ENCODE measurements at places on chromosomes 12 and 14.

DNA sequence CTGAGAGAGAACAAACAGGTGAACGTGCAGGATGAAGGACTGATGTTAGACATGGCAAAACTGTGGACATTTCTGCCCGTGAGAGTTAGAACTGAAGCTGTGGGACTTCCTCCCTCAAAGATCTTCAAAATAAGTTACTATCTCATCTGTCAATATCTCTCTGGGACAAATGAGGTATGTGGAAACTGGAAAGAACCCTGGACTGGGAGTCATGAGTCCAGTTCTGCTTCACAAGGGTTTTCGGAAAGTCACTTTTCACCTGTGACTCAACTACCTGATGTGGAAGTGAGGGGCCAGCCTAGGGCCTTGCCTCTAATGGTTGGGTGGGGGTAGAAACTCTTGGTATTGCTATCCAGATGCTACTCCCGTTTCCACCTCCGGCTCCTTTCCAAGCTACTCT, 47.3 kb downstream of the RAB35 start:
- no peak for DNase-seq

DNA sequence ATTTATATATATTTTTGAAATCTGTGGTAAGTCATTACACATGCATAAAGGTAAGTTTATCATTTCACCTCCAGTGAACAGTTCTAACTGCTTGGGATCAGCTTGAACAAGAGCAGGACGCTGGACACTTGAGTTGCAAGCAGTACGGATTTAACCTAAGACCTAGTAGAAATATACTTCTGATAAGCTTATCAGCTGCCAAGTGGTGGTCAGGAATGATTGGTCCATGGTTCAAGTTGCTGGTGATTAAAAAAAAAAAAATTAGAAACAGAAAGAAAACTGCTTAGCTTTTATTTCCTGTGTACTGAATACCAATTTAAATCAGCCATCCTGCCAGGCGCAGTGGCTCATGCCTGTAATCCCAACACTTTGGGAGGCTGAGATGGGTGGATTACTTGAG, 88.6 kb downstream of the AEBP2 start:
- DNase-seq = no peak

- no peak for DNase-seq
These were observed 30.0 kb upstream of the STAB2 start for GRCh38 chr12:103556890-103557627.

DNA sequence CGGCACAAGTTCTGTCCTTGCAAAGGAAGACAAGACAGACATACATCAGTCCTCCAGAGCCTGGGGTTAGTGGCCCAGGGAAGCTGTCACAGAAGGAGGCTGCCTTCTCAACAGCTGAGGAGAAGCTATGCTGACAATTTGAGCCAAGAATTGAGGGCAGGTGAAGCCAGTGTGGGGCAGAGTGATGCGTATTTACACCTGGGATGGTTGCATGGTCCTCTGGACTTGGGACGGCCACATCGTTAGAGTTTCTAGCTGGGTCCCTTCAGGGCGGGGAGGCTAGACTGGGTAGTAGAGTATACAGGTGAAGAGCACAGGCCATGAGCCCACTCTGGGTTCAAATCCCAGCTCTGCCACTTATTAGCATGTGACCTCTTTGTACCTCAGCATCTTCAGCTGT, 16.5 kb downstream of the KRT85 start:
- no peak for DNase-seq

GRCh38 chr12:65756956-65757511, 67.2 kb upstream of the HMGA2 start:
- no peak for DNase-seq

- DNase-seq = no peak
These were observed 9.7 kb downstream of the NCOR2 start for GRCh38 chr12:124557518-124558223.

GRCh38 chr12:49553512-49554088, 14.3 kb downstream of the MCRS1 start:
- no peak for DNase-seq

DNA sequence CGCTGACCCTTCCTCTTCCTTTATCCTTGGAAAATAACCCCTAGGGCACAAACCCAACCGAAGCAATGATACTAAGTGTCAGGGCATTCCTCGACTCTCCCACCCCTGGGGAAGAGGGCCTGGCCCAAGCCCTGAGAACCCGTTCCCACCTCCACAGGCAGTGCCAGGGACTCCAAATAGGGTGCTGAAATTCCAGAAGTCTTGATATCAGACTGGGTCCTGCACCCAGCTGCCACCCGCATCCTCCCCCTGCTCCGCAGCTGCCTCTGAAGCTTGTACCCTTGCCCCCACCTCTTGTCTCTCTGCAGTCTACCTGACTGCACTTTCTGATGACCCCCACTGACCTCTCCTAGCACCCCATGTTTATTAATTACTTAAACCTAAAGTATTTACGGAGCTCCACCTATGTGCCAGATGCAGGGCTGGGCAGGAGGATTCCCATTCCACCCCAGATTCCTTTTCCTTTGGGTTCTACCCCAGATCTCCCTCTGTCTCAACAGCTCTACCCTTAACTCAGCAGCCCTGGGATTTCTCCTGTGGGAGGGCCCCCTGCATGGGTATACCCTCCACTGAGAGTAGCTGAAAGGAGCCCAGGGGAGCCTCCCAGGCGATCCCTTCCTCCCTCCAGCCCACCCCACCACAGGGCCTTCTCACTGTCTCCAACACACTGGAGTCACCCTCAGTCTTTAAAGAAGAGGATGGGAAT, 4.1 kb upstream of the KRT18 start:
- DNase-seq = no peak

DNA sequence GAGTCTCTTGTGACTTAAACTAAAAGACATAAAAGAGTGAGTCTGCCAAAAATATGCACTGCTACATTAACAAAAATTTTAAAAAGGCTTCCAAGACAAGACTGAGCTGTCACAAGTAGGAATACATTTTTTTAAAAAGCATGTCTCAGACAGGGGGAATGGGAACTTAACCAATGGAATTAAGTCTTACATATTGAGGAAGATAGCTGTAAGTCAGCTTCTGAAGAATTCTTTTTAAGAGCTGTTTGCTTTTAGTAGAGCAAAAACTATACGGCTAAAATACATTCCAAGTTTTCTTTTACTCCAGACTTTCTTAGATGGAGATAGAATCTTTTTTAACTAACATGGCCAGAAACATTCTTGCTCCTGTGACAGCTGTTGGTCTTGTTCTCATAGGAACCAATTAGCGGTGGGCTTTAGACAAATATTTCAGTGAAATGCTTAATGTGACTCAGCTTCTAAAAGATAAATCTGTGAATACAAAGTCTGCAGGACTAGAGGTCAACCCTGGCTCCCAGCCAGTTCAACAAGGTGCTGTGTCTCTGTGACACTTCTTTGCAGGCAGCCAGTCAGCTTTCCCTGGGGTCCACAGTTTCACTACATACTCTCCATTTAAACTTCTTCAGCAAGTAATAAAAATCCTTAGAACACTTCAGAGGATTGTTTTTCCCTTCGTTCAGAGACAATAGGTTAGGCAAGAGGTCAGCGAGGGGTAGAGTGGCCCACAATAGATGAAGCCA, 187.6 kb downstream of the NAV3 start:
- no peak for DNase-seq

GRCh38 chr14:50037852-50038251, 78.5 kb downstream of the VCPKMT start:
- DNase-seq = no peak

GRCh38 chr12:69837191-69837590, 12.2 kb downstream of the MYRFL start:
- DNase-seq = no peak

DNA sequence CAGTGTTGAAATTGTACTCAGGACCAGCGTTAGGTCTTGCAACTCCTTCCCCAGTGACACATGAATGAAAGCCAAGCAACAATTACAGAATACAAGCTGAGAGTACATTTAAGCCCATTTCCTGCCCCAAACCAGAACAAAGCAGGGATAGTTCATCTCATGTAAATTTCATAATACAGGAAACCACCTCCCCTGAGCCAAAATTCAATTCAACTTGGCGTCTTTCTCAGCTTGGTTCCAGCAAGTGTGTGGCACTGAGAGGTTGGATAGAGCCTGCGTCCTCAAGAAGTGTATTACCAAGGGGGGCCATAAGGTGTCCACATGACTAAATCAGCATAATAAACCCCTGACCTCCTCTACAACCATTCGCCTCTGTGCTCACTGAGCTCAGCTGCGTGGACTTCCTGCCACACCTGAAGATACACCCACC, 278.9 kb upstream of the CRY1 start:
- DNase-seq = peak; percentile 37

GRCh38 chr12:112906712-112907414, at the start of gene OAS1:
OAS1 (plus strand) TSS chr12:112906962; CDS start chr12:112907040, 78 bp downstream.
- peak; percentile 34 for DNase-seq

GRCh38 chr14:95769976-95770375, 56.1 kb upstream of the TCL1A start:
- DNase-seq = no peak

DNA sequence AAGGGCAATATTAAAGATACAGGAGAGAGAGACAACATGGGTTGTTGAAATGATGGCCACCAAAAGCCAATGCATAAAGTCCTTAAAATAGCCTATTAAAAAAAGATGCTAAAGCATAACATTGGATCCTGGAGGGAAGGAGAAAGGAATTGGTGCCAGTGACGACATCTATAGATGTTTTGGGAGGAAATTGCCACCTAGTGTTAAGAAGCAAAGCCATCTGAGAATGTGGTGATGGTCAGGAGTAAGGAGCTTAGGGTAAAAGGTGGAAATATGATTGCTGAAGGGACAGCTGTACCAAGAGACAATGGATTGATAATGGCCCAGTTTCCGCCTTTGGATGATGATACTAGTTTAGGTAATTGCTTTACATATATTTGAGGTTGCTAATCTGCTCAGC, 85.1 kb downstream of the TMEM30B start:
- DNase-seq = no peak

DNA sequence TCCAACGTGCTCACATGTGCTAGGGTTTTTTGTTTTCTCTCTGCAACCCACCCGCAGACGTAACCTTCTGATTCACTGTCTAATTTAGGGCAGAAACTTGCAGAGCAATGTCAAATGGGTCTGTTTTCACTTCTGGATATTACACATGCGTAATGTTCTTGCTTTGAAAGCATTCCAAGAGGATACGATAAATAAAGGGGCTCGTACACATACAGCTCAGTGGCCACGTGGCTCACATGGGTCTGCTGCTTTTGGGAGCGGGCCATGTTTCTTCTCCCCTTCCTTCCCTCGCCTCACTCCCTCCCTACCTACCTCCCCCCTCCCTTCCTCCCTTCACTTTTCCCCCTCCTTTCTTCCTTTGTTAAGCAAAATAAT, 23.4 kb downstream of the CACNA1C start:
- no peak for DNase-seq

DNA sequence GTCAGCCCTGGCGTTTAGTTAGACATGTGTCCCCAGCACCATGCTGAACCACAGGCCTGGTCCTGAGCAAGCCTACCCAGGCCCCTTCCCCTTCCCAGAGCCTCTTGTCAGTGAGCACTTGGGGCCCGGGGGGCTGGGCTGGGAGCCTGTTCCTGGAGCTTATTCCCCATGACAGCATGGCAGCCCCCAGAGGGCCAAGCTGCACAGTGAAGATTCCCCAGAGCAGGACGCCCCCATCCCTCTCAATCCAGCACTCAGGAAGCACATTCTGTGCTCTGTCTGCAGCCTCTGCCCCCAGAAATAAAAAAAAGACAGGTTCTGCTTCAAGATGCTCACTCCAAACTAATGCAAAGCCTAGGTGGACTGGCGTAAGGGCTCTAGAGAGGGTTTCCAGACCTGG, 117.3 kb downstream of the LGMN start:
- no peak for DNase-seq

- no peak for DNase-seq
These were observed 102.5 kb downstream of the SLC41A2 start for GRCh38 chr12:104855599-104855998.

DNA sequence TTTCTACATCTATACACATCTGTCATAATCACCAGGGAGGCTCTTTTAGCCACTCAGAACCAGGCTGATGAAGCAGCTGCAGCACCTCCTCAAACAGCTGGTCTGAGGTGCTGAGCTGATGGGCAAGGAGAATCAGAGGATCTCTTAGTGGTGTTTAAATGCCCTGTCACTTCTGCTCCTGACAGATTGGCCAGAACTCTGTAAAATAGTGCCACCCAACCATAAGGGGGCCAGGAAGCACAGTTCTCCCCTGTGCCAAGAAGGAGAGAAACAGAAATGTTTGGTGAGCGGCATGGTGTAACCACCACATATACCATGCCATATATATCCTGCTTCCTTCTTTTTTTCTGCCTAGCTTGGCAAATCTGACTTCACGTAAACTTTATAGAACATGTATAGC, 12.8 kb downstream of the SOCS2 start:
- DNase-seq = no peak

- no peak for DNase-seq
These were observed 5.1 kb upstream of the SSTR1 start for GRCh38 chr14:38202444-38203191.

GRCh38 chr14:67240168-67240932, 885 bp upstream of the PALS1 start:
- peak; percentile 31 for DNase-seq

DNA sequence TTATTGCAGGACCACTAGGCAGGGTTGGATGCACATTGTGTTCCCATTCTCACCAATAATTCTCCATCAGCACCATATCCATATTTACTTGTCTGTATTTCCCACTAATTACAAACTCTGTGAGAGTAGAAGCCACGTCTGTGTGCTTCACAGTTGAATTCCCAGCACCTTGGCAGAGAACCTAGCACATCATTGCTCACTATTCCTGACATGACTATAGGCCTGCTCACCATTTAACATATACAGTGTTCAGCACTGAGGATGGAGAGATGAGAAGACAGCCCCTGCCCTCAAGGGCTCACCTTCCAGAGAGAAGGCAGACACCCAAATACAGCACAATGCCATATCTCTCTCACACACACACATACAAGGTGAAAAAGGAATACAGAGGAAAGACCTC, 5.0 kb downstream of the DAD1 start:
- DNase-seq = peak; percentile 11

DNA sequence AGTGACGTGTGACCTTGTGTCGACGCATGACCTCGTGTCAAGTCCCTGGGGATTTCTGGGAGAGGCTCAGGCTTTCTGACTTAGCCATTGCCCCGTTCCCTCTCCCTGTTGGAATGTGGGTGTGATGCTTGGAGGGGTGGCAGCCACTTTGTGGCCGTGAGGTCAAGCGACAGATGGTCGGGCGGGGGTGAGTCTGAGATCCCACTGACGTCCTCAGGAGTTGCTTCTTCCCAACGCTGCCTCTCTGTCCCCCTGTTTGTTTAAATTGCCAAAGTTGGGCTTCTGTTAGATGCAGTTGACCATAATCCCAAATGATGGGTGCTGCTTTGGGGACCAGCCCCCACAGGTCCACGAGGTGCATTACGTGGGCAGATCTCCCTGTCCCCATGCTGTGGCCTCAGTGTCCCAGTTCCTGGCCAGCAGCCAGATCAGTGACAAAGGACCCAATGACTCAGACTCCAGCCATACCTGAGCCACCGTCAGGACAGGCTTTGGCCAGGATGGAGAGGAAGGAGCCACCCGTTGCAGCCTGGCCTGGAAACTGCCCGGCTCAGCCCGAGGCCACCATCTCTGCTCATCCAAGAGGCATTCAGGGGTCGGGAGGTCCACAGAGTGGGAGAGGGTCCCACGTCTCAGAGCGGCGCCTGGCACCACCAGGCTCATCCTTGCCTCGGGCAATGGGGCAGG, 34.4 kb upstream of the GALNT9 start:
- no peak for DNase-seq

- DNase-seq = no peak
These were observed 6.9 kb upstream of the PDE3A start for GRCh38 chr12:20361416-20361815.

GRCh38 chr12:13489246-13489645, 292.7 kb downstream of the EMP1 start:
- DNase-seq = no peak

All from stimulated activated CD4-positive, alpha-beta T cell treated with anti-CD3 and anti-CD28 coated beads, Interleukin-4, amount 100 ng/mL, for 24 hours (primary cell).